ENCODE measurements at places on chromosomes 1 and 21. TPM values are rescaled to one million over a fixed set of nuclear protein-coding genes. Genes with fewer than 3 reads are reported as not detected.

DNA sequence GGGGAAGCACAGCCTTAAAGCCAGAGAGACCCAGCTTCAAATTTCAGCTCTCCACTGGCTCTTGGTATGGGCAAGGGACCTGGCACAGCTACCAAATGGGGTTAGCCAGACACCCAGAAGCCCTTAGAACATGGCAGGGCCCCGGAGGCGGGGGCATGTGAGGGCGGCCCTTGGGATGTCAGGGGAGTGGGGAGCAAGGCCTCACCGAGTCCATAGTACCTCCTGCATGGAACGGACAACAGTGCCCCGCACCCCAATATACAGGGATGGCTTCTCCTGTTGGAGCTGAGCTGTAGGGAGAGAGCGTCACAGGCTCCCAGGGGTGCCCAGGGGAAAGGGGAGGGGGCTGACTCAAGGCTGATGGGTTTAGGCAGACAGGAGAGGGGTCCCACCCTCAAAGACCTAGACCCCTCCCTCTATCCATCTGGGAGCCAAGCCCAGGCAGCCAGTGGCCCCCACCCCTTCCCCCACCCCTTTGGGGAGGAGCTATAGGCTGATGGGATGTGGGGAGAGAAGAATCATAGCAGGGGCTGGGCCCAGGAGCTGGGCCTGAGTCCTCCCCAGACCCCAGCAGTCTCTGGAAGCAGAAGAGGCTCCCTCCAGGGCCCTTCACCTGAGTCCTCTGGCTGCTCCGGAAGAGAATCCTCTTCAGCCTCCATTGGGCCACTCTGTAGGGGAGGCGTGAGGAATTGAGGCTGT is 16.5 kb downstream of the SPOCD1 start:
- peaks cover 8% of the 10 kb centered on the region for H3K27me3 ChIP-seq
- peaks cover 30% of the 10 kb centered on the region for H3K4me1 ChIP-seq
- H3K27ac ChIP-seq, result peak overlapping the region; percentile 60

DNA sequence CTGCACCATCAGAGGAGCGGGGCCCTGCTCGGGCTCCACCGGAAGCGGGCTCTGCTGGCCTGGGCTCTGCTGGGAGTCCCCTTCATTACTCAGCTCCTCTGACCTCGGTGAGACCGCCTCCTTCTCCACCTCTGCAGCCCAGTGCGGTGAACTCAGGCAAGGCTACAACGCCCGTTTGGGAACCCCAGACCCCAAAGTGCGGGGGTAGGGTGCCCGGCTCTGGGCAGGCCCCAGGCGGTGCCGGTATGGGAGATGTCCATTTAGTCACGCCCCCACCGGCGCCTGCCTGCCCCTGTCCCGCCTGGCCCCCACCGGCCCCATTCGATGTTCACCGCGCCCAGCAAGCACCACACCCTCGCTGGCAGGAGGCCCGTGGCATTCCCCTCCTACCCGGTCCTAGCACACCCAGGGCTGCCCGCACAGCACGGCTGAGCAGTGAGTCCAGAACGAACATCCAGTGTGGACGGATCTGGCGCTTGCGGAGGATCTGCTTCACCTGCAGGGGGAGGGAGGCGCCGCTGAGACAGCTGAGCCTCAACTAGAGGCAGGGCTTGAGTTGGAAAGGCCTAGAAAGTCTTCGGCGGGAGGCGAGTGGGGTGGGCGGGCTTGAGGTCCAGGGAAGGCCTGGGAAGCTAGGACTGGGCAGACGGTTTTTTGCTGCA is 10.0 kb downstream of the MAP3K6 start:
- no peaks in the 10 kb centered on the region for H3K4me1 ChIP-seq
- DNase-seq, result no peak
- peaks cover 20% of the 10 kb centered on the region for H3K36me3 ChIP-seq
- H3K4me3 ChIP-seq, result no peak overlapping the region
- no peak overlapping the region for H3K27ac ChIP-seq

- H3K27ac ChIP-seq, result no peak overlapping the region
- no peaks in the 10 kb centered on the region for H3K36me3 ChIP-seq
- peaks cover 17% of the 10 kb centered on the region for H3K4me1 ChIP-seq
- DNase-seq, result peak; percentile 21
- no peak overlapping the region for H3K4me3 ChIP-seq
- H3K27me3 ChIP-seq, result peaks cover 3% of the 10 kb centered on the region
These were observed 17.4 kb downstream of the TNFRSF1B start for GRCh38 chr1:12184008-12184681.

GRCh38 chr1:32336963-32337675 is 1.1 kb upstream of the MARCKSL1 start:
- peaks cover 48% of the 10 kb centered on the region for H3K36me3 ChIP-seq
- peak overlapping the region; percentile 54 for H3K27ac ChIP-seq
- DNase-seq, result peak; percentile 18
- peaks cover 59% of the 10 kb centered on the region for H3K4me1 ChIP-seq
- no peaks in the 10 kb centered on the region for H3K27me3 ChIP-seq
- H3K4me3 ChIP-seq, result peak overlapping the region; percentile 85

Gene LCE2D
- not detected for total RNA-seq

Gene TSSK3
- 5.1 TPM for total RNA-seq

All from Calu3 (cell line).